ENCODE measurements at places on chromosomes 3 and 15. TPM values are rescaled to one million over a fixed set of nuclear protein-coding genes. Genes with fewer than 3 reads are reported as not detected.

Gene SH3GL3
- total RNA-seq = 3.7 TPM

Gene SCN5A
- total RNA-seq = 0.03 TPM

Gene NRROS
- 1.4 TPM for total RNA-seq

Gene SYNPR
- total RNA-seq = not detected

Gene DUOX1
- not detected for total RNA-seq

Gene CMTM7
- total RNA-seq = 106 TPM

Gene RPP25
- 33.1 TPM for total RNA-seq

Gene IGSF11
- total RNA-seq = 0.11 TPM

Gene CLEC3B
- 0.21 TPM for total RNA-seq

Gene UBA7
- 8.3 TPM for total RNA-seq

Gene CYP8B1
- total RNA-seq = 0.11 TPM

Gene EPHA6
- total RNA-seq = 1.3 TPM

Gene RPSA
- 2,957 TPM for total RNA-seq

Gene CDHR4
- 0.26 TPM for total RNA-seq

Gene MED12L
- 1.5 TPM for total RNA-seq

Gene ZKSCAN7
- total RNA-seq = not detected

Gene GPR27
- not detected for total RNA-seq

Gene CYP1A1
- total RNA-seq = 3.5 TPM

Gene TICRR
- total RNA-seq = 10.2 TPM

Gene SOX14
- not detected for total RNA-seq

Gene ANKUB1
- not detected for total RNA-seq

Gene SAMMSON
- total RNA-seq = 3.6 TPM

Gene MTMR10
- total RNA-seq = 16.8 TPM

Gene PSTPIP1
- 0.53 TPM for total RNA-seq

Gene SLC9A9
- 3.3 TPM for total RNA-seq

Gene HCN4
- not detected for total RNA-seq

Gene C3orf52
- 5.1 TPM for total RNA-seq

Gene STIMATE
- 19.5 TPM for total RNA-seq

Gene GP5
- not detected for total RNA-seq

Gene MUSTN1
- total RNA-seq = not detected

Gene CAMKV
- total RNA-seq = not detected

Gene THSD4
- 33.2 TPM for total RNA-seq

Gene ANKRD63
- total RNA-seq = 0.37 TPM

Gene NDN
- total RNA-seq = 23.5 TPM

Gene NOX5
- 0.11 TPM for total RNA-seq

Gene STRA6
- total RNA-seq = 45.8 TPM

Gene SLC2A2
- total RNA-seq = not detected

Gene ZDHHC23
- total RNA-seq = 3.3 TPM

Gene LRRIQ4
- total RNA-seq = not detected

Gene COPG1
- total RNA-seq = 271 TPM
